Stimulated activated CD4-positive, alpha-beta T cell treated with anti-CD3 and anti-CD28 coated beads, Interleukin-1b, Interleukin-23, amount 100 ng/mL, for 24 hours (primary cell): ENCODE measurements at places on chromosomes 1 and 21.

- DNase-seq: no peak
Observed at GRCh38 chr21:44994047-44994694, 54.3 kb downstream of the SLX9 start.

- DNase-seq: no peak
Observed at GRCh38 chr1:186289943-186290545, 85.0 kb downstream of the TPR start.

GRCh38 chr1:7646981-7647901 lies 123.9 kb upstream of the VAMP3 start:
- peak; percentile 54 for DNase-seq

DNA sequence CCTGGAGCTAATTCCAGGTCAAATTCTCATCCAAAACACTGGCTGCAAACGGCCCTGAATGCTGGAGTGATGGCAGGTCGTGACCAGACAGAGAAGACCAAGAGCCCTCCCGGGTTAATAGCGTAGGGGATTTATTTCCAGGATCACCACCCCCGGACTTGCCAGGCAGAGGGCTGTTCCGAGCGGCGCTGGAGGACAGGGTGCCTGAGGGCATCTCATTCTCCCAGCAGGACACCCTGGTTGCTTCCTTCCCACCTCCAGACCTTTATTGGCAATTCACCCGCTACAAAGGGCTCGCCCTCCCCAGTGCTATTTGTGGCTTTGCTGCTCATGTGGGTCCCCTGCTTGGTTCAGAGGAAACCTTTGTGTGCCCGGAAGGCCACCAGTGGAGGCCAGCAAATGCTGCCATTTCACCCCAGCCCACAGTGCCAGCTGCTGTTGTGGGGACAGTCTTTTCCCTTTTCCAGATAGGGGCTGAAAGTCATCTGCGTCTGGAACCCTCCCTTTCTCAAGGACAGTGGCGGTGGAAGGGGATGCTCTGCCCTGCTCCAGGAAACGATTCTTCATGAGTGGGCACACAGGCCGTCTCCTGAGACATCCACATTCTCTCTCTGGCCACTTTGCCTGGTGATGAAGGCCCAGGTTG lies 19.0 kb upstream of the C1orf174 start:
- no peak for DNase-seq

DNA sequence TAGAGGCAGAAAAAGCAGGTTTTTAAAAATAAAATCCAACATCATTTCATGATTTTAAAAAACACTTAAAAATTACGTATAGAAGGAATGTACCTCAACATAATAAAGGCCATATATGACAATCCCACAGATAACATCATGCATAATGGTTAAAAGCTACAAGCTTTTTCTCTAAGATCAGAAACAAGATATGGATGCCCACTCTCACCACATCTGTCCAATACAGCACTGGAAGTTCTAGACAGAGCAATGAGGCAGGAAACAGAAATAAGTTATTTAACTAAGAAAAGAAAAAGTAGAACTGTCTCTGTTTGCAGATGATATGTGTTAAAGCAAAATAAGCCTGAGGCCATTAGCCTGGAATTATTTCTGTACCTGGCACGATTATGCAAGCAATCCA lies 96.3 kb downstream of the UCHL5 start:
- DNase-seq: no peak

DNA sequence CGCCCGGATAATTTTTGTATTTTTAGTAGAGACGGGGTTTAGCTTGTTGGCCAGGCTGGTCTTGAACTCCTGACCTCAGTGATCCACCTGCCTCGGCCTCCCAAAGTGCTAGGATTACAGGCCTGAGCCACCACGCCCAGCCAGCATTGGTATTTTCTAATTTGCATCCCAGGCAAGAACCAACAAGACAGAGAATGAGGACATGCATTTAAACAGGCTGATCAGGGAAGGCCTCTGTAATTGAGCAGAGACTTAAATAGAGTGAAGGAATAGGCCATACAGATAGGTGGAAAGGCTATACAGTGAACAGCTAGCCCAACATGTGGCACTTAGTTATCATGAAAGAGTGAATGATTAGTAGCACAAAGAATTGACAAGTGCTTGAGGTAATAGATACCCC lies 230.4 kb downstream of the SLC35F3 start:
- no peak for DNase-seq

DNA sequence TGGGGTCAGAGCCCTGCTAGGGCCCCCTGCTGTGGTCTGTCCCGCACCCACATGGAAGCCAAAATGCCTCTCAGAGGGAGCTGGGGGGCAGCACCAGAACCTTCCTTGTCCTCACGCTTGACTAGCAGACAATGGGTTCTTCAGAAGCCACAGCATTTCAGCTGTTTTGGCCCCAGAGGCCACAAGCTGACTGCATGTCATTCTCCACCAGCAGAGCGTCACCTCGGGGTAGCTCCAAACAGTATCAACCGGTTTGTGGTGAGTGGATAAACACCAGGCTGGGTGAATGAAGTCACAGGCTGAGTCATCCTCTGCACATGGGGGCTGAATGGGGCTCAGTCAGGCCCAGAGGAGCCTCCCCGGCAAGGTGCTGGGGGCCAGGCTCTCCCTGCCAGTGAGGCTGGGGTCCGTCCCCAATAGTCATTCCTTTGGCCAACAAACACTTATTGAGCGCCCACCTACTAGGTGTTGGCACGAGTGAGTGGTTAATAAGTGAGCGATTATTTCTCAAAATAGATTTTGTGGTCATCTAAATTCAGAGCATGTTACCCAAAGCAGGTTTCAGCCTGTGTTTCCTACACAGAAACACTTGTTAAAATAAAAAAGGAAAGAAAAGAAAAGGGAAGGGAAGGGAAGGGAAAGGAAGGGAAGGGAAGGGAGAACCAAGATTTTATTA lies 9.1 kb downstream of the OLIG1 start:
- no peak for DNase-seq

- no peak for DNase-seq
Observed at GRCh38 chr1:150056407-150056806, 11.2 kb upstream of the VPS45 start.

GRCh38 chr1:203031467-203031866 lies 5.2 kb downstream of the PPFIA4 start:
- DNase-seq: no peak

DNA sequence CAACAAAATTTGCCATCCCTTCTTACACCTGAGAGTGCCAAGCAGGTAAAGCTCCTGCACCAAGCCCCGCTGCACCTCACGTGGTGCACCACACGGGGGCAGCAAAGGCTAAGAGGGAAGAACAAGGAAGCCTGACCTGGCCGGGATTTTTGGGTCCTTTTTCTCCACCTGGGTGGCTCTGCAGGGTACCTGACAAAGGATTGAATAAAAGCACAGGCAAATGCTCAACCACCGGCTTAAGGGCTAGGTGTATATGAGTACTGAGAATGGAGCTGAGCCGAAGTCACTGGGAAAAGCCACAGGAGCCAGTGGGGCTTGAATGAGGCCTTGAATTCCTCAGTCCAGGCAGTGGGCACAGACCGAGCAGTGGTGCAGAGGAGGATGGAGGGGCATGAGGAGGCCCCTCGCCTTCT lies 36.4 kb downstream of the ZNF697 start:
- peak; percentile 43 for DNase-seq

- no peak for DNase-seq
Observed at GRCh38 chr1:46697053-46697452, 21.9 kb downstream of the EFCAB14 start.

GRCh38 chr1:30253807-30254440 lies 469.5 kb downstream of the MATN1 start:
- DNase-seq: no peak

GRCh38 chr21:38383411-38384237 lies 114.7 kb downstream of the ERG start:
- no peak for DNase-seq

DNA sequence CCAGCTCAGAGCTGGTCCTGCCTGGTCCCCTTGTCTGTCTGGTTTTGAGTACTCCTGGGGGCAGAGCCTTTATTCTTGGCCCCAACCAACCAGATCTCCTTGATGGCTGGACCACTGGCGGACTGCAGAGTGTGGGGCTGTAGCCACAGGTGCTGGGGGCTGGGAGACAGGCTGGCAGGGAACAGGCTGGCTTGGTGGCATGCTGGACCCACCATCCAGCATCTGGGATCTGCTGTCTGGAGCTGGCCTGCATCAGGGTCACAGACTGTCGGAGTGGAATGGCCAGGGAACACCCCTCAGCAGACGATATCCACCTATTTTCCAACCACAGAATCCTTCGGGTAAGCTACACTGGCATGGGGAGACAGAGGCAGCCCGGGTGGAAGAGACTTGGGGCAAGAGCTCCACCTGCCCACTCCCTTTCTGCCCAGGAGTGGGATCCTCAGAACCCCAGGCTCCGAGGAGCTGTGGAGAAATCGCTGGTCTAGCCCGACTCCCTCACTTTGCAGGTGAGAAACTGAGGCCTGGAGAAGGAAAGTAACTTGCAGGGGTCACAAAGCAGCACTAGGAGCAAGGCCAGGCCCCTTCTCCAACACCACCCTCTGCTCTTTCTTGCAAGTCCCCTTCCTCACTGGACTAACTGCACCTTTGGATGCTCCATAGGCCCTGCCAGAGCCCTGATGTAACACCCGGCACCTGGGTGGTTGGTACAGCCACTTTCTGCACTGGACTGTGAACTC lies 40.6 kb downstream of the TNNT2 start:
- no peak for DNase-seq

GRCh38 chr1:33260439-33260838 lies 4.1 kb downstream of the ZNF362 start:
- no peak for DNase-seq

GRCh38 chr1:53888681-53889080 lies 916 bp downstream of the YIPF1 start:
- no peak for DNase-seq

- no peak for DNase-seq
Observed at GRCh38 chr1:245126530-245126929, 28.3 kb upstream of the KIF26B start.

DNA sequence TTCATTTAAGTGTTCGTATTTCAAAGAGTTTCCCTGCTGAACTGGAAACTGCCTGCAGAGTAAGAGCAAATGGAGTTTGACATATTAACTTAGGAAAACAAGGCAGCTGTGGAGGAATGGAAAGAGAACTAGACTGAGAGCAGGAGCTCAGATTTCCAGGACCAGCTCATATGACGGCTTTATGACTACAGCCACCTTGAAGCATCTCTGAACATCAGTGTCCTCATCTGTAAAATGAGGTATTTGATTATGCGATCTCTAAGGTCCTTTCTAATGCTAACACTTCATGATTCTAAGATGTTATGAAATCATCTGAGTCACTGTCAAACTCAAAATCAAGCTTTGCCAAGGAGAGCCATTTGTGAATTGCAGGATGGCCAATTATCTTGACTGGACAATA lies 112.3 kb downstream of the PRRX1 start:
- DNase-seq: no peak

DNA sequence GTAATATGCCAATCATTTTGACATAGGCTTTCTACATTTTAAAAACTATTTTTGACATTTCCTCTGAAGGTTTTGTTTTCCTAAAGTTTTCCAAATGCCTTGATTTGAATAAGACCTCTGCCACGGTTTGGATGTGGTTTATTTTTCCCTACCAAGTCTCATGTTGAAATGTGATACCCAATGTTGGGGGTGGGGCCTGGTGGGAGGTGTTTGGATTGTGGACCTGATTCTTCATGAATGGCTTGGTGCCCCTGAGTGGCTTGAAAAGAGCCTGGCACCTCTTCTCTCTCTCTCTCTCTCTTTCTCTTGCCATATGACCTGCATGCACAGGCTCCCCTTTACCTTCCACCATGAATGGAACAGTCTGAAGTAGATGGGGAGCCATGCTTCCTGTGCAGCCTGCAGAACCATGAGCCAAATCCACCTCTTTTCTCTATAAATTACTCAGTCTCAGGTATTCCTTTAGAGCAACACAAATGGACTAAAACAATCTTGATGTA lies 14.8 kb downstream of the MMEL1 start:
- no peak for DNase-seq

DNA sequence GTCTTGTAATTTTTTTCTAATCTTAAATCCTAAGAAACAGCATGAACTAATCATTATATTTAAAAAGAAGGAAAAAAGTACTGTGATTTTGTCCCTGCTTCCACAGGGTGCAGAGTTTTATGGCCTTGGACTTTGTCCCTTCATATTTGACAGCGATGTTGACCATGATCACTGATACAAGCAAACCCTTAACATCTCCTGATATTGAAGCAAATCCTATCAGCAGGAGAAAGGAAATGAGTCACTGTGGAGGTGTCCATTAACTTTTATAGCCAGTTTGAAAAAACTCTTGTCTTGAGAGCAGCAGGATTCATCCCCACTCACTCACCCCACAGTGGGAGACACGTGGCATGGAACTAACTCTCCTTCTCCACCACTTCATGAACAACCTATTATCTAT lies 5.1 kb upstream of the REG4 start:
- DNase-seq: no peak

GRCh38 chr1:36322786-36323635 lies 434 bp downstream of the EVA1B start:
- DNase-seq: no peak

GRCh38 chr1:1833916-1834325 lies 55.7 kb upstream of the NADK start:
- DNase-seq: no peak

GRCh38 chr1:59123081-59123681 lies 173.7 kb upstream of the FGGY start:
- no peak for DNase-seq

GRCh38 chr1:169526120-169526832 lies 40.5 kb upstream of the SLC19A2 start:
- no peak for DNase-seq

DNA sequence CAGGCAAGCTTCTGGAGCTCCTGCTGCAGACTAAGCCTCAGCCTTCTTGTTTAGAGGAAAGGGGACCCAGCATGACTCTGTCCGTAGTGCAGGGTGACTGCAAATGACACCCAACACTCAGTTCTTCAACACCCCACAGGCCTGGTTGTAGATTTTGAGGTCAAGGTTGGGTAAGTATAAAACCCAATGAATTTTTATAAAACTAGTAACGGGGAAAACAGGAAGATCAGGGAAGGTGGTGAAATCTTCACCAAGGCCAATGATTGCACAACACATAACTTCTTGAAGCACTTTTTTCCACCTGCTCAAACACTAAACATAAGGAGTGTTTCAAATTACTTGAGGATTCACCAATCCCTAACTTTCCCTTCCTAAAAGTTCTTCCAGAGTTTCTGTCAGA lies 89.4 kb upstream of the JAK1 start:
- DNase-seq: no peak

DNA sequence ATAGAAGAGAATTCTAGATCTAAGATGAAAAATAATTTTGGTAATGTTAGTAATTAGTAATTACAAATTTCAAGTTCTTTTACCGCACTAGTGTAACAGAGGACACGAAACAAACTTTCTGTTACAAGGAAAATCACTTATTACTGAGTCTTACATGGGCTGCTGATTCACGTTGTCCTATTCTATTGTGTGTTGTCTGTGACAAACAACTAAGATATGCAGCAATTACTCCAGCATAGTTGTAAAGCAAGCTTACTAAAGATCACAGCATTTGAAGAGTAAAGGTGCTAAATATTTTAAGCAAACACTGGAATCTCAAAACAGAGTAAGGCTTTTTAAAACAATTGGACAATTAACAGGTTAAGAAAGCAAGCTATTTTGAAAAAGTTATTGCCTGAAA lies 502.3 kb downstream of the KCNT2 start:
- DNase-seq: no peak

- DNase-seq: no peak
Observed at GRCh38 chr1:93253516-93253915, 73.0 kb downstream of the CCDC18 start.
